Kidney (tissue), 22 donors: ENCODE measurements at places on chromosomes 4 and X. TPM values are rescaled to one million over a fixed set of nuclear protein-coding genes. Genes with fewer than 3 reads are reported as not detected.

Gene UPF3B
- 6.0 TPM for total RNA-seq

Gene BANK1
- total RNA-seq = 7.4 TPM

Gene DRP2
- total RNA-seq = 0.16 TPM

DNA sequence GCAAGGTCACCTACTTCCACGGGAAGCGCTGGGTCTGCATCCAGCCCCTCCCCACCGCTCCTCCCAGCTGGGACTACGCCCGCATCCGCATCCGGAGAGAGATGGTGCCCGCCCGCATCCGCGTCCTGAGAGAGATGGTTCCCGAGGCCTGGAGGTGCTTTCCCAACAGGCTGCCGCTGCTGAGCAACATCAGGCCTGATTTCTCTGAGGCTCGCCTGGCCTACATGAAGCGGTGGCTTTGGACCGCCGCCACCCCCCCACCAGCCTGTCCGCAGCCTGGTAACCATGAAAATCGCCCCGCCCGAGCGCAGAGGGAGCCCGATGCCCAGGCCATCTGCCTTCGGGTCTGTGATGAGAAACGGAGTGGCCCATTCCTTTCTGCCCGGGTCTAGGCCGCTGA is 18.1 kb downstream of the CLTRN start:
- DNase-seq = no peak

DNA sequence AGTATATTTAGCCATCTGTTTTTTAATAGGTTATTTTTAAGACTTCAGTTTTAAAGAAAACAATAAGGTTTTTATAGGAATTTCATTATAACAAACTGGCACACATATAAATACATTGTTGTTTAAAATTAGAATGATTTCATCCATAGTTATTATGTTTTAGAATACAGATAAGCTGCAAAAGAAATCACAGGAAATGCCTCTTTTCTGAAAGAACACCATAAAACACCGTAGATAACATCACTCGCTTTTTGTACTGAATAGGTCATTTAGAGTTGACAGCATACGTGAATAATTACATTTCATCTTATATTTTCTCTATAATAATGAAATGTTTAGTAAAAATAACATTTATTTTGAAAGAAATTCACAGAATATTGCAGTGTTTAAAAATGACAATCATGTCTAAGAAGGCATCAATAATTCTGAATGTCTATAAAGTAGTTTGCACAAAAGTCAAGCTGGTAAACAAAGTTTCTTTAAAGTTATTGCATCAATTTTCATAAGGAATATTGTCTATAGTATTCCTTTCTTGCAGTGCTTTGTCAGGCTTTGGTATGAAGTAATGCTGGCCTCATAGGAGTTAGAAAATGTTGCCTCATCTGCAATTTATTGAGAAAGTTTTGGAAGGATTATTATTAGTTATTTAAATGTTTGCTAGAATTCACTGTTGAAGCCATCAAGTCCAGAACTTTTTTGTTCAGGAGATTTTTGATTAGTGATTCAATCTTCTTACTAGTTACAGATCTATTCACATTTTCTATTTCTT is 17.9 kb upstream of the VEGFC start:
- DNase-seq = no peak

DNA sequence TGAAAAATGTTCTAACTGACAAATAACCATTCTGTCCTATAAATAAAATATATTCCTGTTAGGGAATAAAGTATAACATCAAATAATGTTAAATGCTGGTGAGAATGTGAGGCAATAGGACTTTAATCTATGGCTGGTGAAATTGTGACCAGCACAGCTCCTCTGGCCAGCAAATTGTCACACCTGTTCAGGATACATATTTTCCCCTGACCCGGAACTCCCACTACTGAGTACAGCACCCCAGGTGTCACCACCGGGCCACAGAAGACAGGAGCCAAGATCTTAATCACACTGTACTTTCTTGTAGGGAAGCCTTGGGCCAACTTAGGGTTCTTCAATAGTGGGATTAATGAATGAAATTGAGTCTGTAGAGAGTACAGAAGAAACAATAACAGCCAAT is 33.2 kb downstream of the C4orf33 start:
- DNase-seq = no peak

GRCh38 chrX:79139446-79139845 is 5.0 kb upstream of the GPR174 start:
- DNase-seq = no peak

GRCh38 chrX:101460669-101461068 is 24.6 kb upstream of the ARMCX4 start:
- no peak for DNase-seq

GRCh38 chr4:79030973-79031372 is 91.7 kb upstream of the PAQR3 start:
- no peak for DNase-seq

DNA sequence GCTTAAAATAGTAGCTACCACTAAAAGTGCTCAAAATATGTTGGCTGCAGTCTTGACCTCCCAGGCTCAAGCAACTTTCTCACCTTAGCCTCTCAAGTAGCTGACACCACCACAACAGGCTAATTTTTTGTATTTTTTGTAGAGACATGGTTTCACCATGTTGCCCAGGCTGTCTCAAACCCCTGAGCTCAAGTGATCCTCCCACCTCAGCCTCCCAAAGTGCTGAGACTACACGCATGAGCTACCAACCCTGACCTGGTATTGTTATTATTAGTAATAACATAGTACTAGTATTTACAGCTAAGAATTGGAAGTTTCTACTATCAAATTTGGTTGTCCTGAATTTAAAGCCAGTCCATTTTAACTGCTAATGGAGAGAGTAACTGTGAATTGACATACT is 18.0 kb downstream of the STAP1 start:
- no peak for DNase-seq

GRCh38 chr4:147590249-147590920 is 26.8 kb upstream of the TMEM184C start:
- DNase-seq = peak; percentile 65

DNA sequence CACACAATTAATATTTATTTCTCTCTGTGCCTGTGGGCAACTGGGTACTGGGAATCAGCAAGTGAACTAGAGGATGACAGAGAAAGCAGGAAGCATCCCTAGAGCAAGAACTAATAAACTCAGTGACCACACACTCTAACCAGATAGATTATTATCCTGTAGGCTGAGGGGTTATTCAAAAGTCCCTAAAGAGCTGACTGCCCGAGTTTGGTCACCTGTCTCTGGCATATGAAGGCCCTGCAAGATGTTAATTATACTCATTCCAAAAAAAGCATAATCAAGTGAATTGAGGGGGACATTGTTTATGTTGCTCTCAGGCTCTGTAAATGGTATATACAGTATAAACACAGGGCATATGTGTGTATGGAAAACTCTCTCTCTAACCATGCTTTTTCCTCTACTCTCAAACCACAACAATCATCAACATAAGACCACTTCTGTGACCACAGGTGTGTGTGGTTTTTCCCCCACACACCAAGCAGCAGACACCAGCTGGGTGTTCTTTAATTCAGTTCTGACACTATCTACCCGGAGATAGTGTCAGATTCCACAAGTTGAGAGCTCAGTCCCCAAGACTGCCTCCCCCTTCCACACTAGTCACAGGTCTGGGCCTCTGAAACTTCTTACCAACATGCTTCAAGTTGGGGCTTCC is 6.2 kb upstream of the HPSE start:
- DNase-seq = no peak

DNA sequence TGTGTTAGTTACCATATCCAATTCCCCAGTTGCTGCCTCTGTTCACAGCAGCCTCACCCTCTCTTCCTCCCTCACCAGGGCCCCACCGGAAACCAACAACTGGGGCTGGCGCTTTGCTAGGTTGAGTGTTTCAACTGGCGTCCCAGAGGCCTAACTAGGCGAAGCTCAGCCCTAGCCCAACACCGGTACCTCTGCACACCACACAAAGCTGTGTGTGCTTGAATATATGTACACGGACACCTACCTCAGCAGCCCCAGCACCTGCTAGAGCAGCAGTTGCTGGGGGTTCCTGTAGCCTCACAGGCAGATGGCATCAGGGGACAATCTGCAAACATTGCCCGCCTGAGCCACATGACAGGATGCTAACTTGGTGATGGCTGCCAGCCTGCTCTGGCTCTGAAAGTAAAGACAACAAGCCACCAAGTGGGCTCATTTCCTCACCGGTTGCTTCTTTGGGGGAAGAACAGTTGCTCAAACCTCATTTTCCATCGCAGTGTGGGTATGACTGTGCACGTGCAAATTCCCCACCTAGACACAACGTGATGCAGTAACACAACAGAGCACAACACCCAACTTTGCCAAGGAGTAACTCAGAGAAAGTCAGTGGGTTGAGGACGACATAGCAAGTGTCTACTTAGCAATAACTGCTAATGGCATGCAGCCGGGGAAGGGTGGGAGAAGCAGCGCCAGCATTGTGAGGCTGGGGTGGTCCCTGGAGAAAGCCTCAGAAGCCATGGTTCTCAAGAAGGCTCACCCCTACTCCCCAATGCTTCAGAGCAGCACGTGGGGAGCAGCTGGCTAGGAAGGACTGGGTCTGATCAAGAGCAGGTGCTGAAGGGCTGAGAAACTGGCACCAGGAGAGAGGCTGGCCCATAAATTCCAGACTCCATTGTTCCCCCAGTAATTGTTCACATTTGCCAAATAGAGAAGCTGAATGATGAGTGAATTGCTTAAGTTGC is 139.5 kb downstream of the SH3KBP1 start:
- DNase-seq = no peak

DNA sequence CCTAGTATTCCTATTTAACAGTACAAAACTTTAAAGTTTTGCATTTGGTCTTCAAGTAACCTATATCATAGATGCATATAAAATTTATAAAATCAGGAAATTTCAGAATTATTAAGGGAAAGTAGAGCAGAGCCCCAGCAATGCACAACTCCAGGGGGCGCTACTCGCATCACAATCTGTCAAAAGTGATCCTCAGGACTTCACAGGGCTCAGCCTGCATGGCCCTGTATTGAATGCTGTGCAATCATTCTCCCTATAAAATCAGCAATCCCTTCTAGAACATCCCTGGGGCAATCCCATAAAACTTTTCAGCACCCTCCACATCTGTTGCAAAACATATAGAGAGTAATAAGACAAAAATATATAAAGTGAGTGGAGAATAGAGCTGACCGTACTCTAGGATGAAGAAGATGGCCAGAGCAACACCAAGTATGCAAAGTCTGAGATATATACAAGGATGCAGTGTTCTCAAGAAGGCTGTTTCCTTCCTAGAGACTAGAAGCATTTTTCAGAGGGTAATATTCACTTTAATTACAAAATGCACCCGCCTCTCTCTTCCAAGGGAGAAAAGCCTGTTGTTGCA is 12.5 kb upstream of the PPARGC1A start:
- DNase-seq = no peak

DNA sequence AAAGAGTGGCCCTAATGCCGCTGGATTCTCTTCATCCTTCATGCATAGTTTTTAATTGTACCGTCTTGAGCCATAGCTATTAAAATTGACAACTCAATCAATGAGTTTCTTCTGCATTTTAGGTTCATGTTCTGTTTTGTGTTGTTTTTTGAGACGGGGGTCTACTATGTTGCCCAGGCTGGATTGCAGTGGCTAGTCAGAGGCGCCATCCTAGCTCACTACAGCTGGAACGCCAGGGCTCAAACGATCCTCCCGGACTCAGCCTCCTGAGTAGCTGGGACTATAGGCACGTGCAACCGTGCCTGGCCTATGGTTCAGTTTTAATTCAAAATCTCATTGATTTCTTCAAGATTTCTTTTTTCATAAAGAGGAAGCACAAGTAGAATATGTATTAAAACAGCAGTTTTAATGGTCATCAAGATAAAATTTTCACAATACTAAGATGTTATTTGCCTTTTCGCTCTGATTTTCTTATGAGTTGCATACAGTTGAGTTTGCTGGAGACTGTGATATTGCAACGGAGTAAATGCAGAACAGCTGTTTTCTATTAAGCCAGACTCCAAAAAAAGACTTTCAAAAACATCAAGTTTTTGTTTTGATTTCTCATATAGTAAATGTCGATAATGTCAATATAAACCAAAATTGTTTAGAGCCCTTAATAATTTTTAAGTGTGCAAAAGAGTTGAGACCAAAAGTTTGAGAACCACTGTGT is 1.1 kb upstream of the STX18 start:
- DNase-seq = peak; percentile 18

GRCh38 chr4:79964400-79965211 is 108.4 kb downstream of the ANTXR2 start:
- peak; percentile 71 for DNase-seq

GRCh38 chrX:110847334-110847733 is 51.7 kb upstream of the CHRDL1 start:
- DNase-seq = no peak

DNA sequence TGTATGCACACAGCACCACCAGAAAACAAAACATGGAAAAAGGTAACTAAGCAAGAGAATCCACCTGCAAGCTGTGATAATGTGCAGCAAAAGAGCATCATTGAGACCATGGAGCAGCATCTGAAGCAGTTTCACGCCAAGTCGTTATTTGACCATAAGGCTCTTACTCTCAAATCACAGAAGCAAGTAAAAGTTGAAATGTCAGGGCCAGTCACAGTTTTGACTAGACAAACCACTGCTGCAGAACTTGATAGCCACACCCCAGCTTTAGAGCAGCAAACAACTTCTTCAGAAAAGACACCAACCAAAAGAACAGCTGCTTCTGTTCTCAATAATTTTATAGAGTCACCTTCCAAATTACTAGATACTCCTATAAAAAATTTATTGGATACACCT is 90.2 kb downstream of the TET2 start:
- no peak for DNase-seq

- DNase-seq = no peak
These were observed 12.1 kb upstream of the CLCN5 start for GRCh38 chrX:49910344-49910743.

DNA sequence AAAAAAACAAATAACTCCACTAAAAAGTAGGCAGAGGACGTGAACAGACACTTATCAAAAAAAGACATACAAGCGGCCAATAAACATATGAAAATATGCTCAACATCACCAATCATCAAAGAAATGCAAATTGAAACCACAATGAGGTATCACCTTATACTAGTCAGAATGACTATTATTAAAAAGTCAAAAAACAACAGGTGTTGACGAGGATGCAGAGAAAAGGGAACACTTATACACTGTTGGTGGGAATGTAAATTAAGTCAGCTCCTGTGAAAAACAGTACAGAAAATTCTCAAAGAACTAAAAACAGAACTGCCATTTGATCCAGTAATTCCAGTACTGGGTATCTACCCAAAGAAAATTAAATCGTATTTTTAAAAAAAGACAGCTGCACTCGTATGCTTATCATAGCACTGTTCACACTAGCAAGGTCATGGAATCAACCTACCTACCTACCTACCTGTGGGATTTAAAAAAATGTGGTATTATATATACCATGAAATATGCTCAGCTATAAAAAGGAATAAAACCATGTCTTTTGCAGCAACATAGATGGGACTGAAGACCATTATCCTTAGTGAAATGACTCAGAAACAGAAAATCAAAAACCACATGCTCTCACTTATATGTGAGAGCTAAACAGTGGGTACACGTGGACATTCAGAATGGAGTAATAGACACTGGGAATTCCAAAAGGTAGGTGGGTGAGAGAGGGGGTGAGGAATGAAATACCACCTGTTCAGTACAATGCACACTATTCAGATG is 24.8 kb upstream of the PTPN13 start:
- no peak for DNase-seq

GRCh38 chr4:157035471-157035870 is 40.5 kb upstream of the GLRB start:
- no peak for DNase-seq
